ENCODE measurements at places on chromosomes 3 and 15.

- DNase-seq: no peak
These were observed 66.1 kb upstream of the SPRED1 start for GRCh38 chr15:38186507-38186906.

- DNase-seq: no peak
These were observed 5.0 kb upstream of the UACA start for GRCh38 chr15:70768257-70768883.

DNA sequence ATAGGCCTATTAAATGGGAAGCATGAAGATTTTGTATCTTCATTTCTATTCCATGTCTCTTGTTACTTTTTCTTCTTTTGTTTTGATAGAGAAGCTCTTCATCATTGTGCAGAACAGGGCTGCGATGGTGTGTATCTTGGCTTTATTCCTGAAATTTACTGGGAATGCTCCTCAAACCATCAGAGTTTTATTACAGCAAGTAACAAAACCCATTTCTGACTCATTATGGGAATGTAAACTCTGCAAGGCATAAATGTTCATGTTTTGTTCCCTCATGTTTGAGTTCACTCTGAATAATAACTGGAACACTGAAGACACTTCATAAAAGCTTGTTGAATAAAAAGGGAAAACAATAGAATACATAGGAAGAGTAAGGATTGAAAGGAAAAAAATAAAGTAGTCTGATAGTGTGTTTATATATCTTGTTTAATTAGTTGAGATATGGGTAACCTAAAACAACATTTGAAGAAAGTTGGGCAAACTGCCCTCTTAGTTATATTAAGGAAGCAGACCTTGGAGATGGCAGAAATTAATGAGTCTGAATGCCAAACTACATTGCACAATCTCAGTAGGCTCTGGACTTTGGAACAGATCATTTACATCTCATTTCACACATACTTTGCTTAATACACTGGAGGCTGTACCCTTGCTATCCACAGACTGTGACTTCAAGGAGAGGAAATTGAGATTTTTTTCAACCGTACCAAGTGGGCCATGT lies 521.5 kb downstream of the GRM7 start:
- DNase-seq: no peak

- DNase-seq: no peak
These were observed 242.2 kb upstream of the ZPLD1 start for GRCh38 chr3:102192575-102192974.

- DNase-seq: peak; percentile 73
These were observed 7.9 kb downstream of the CCDC71 start for GRCh38 chr3:49158103-49158709.

DNA sequence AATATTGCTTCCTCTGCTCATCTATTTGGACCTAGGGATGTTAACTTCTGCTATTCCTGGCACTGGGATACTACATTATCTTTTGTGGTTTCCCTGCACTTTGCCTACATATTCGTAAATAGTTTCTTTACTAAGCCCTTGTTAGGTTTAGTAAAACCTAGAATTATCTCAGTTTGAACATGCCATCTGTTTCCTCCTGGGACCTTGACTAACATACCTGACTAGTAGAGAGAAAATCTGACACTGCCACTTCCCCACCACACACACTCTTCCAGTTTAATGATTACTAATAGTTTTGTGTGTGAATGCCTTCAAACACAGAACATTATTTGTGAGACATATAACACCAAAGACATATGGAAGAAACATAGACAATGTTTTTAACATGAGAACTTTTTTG lies 28.2 kb upstream of the SOX2 start:
- no peak for DNase-seq

DNA sequence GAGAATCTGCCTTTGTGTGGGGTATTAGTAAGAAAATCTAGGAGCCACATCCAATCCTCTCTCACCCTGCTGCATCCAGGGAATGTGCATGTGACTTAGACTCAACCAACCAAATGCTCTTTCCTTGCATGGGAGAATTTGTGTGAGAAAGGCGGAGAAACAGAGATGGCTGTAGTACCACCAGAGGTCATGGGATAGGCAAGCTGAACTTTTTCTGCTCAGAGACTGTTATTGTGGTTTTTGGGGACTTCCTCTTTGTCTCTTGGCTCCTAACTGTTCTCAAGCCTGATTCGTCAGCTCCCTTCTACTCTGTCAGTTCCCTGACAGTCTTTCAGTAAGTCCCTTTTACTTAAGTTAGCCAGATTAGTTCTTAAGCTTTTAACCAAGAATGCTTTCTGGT lies 2.6 kb upstream of the ZSCAN2 start:
- DNase-seq: peak; percentile 72

- DNase-seq: no peak
These were observed 184.5 kb downstream of the ZPLD1 start for GRCh38 chr3:102619361-102619760.

DNA sequence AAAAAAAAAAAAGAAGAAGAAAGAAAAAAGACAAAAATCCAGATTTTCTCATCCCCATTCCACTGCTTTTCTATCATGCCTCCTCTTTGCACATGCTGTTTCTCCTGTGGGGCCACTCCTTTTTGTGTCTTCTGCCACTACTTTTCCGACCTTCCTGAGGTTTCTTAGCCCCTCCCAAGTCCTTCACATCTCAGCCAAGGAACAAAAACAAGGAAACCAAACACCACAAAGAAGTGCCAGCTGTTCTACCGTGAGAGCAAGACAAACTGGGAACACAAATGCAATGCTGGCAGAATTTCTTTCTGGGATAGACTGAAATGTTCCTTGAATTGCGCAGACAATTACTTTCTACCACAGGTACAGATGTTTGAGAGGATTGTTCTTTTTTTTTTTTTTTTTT lies 83.2 kb downstream of the MB21D2 start:
- no peak for DNase-seq

DNA sequence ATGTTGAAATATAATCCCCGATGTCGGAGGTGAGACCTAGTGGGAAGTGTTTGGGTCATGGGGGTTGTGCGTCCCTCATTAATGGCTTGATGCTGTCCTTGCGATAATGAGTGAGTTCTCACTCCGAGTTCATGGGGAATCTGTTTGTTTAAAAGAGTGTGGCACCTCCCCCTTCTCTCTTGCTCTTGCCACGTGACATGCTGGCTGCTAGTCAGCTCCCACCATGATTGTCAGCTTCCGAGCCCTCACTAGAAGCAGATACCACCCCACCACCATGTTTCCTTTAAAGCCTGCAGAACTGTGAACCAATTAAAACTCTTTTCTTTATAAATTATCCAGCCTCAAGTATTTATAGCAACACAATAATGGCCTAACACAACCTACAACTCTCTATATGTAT lies 166.3 kb upstream of the MBNL1 start:
- DNase-seq: no peak

DNA sequence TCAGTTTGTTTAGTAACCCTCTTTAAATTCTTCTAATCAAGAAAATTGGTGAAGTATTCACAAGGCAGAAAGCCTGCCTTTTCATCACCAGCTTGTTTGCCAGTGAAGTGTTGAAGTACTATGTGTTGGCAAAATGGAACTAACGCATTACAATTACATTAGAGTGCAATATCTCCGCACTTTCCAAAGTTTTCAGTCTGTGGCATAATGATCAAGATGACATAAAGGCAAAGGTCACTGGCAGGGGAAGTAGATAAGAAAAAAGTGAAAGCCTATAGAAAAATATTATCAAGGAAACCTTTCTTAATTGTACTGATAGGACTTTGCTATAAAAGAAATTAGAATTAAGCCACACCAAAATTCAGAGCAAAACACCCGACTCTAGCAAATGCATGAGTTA lies 25.0 kb upstream of the TM4SF1 start:
- DNase-seq: no peak

GRCh38 chr15:25508369-25509002 lies 69.7 kb upstream of the UBE3A start:
- DNase-seq: peak; percentile 21

DNA sequence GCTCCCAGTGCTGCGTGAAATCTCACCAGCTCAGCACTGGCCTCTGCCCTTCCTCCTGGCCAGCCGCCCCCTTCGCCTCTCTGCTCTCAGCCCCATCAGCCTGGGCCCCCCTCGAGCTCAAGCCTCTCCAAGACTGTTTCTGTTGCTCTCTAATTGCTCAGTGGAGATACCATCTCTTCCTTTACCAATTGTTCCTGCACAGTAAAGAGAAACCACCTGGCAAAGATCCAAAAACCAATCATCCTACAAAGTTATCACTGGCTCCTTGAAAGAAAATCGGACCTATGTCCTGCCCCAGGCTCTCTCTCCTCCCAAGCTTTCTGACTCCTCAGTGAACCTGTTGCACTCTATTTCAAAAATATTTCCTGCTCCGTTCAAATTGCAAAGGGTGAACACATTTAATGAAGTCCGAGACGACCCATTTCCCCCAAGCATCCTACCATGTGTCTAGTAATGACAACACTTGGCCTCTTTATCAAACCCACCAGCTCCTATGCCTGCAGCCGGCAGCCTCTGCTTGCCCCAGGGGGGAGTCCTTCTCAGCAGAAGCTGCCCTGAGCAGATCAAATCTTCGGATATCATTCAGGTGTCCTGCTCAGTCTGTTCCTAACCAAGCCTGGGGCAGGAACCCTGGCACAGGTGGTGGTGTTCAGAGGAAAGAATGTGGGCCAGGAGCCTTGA lies 53.7 kb upstream of the FAM174B start:
- no peak for DNase-seq

- no peak for DNase-seq
These were observed 83.0 kb downstream of the VGLL4 start for GRCh38 chr3:11560746-11561145.

- no peak for DNase-seq
These were observed 22.6 kb upstream of the RBP1 start for GRCh38 chr3:139561959-139562676.

- no peak for DNase-seq
These were observed 27.9 kb upstream of the FAM174B start for GRCh38 chr15:92683511-92683834.
